ENCODE measurements at places on chromosomes 7 and 10. TPM values are rescaled to one million over a fixed set of nuclear protein-coding genes. Genes with fewer than 3 reads are reported as not detected.

DNA sequence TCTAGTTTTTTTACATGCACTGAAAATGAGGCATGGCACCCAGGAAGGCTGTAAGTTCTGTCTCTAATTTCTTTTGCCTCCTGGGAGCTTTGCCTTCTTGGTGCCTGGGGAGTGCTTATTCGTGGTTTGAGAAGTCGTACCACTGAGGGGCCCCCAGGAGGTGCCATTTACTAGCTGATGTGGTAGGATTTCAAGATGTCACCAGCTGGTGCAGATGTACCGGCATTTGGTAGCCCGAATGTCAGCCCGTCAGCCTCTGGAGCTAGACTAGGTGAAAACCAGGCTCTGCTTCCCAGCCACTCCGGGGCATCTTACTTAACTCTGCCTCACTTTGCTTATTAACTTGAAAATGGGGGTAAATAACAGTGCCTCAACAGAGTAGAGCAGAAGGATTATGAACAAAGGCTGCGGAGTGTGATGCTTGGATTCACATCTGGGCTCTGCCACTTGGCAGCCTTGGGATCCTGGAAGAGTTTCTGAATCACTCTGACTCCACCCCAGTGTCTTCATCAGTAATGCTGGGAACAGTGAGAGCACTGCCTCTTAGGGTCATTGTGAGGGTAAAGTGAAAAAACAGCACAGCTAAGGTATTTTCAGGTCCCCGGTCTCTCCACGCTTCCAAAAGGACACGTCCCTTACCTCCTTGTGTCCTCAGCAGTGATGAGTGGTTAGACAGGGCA is 31.4 kb upstream of the BTBD16 start:
- no peak for DNase-seq

- DNase-seq: no peak
These were observed 258.0 kb downstream of the CELF2 start for GRCh38 chr10:11275651-11276050.

GRCh38 chr7:91239171-91239604 is 25.0 kb upstream of the FZD1 start:
- DNase-seq: peak; percentile 38

GRCh38 chr7:40298421-40298820 is 163.6 kb downstream of the SUGCT start:
- DNase-seq: no peak

- DNase-seq: no peak
These were observed 122.0 kb downstream of the FAM53B start for GRCh38 chr10:124622158-124622557.

CDK6 gene
- total RNA-seq: 86.3 TPM

MNX1 gene
- total RNA-seq: 3.1 TPM

DNA sequence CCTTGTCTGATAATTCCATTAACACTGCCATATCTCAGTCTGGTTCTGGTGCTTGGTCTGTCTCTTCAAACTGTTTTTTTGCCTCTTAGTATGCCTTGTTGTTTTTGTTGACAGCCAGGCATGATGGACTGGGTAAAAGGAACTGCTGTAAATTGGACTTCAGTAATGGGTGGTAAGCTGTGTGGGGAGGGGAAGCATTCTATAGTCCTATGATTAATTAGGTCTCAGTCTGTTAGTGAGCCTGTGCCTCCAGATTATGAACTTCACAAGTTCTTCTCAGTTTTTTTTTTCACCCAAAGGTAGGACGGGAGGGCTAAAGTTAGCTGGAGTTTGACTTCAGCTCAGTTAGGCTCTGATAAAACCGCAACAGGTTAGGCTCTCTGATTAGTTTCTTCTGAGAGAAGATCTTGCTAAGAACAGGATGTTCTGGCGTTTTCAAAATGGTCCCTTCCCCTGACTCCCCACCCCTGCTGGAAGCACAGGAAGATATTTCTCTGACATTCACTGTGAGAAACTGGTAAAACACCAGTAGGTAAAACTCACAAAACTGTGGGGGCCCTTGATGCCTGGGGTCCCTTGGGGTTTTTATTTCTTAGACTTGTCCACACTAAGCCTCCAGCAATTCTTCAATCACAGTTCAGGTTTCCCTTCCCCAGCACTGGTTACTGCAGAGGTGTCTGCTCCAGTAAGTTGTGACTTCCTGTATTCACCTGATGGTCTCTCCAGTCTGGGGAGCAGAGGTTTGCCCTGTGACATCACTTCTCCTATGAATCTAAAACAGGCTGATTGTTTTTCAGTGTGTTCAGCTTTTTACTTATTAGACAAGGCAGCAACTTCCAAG is 43.3 kb upstream of the CCDC71L start:
- peak; percentile 10 for DNase-seq

MEIG1 gene
- total RNA-seq: not detected

- DNase-seq: no peak
These were observed 946.9 kb downstream of the SORCS1 start for GRCh38 chr10:106217627-106218026.

GRCh38 chr7:39465055-39465929 is 100.9 kb upstream of the YAE1 start:
- DNase-seq: peak; percentile 88

SORCS1 gene
- total RNA-seq: 10.1 TPM

DNA sequence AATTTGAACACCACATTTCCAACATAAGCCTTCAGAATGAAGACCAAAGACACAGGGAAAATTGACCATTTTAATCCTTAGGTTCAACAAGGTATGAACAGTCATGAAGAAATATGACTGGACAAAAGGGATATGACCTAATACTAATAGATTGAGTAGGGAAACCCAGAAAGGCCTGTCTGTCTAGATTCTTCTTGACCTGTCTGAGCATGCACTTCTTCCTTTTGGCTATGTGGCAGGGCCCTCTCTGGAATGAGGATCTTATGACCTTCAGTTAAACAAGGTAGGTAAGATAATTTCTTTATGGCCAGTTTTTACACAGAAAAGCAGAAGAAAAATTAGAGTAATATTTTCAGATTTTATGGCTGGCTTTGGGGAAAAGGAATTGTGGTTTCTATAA is 3.0 kb upstream of the PHYHIPL start:
- no peak for DNase-seq

DNA sequence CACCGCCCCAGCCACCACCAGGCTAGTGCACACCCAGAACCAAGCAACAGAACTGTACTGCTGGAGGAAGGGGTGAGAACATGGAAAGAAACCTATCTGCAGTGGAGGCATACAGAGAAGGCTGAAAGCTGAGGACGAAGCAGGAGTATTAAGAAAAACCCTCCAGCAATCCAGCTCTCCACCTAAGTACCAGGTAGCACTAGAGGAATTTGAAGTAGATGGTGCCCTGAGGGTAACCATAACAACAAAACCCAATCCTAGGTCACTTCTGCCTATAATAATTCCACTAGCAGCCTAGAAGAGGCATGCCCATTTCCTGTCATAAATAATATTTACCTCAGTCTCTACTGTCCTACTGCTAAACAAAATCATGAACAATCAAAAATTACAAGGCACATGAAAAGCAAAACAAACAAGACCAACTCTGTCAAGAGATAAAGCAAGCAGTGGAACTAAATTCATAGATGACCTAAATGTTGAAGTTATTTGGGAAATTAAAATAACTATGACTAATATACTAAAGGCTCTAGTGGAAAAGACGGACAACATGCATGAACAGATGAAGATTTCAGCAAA is 51.1 kb downstream of the HYCC1 start:
- no peak for DNase-seq

GRCh38 chr10:60704471-60704870 is 73.8 kb upstream of the CDK1 start:
- DNase-seq: no peak

Data from stomach (tissue), 19 donors.